ENCODE measurements at places on chromosomes 11 and 22. TPM values are rescaled to one million over a fixed set of nuclear protein-coding genes. Genes with fewer than 3 reads are reported as not detected.

DNA sequence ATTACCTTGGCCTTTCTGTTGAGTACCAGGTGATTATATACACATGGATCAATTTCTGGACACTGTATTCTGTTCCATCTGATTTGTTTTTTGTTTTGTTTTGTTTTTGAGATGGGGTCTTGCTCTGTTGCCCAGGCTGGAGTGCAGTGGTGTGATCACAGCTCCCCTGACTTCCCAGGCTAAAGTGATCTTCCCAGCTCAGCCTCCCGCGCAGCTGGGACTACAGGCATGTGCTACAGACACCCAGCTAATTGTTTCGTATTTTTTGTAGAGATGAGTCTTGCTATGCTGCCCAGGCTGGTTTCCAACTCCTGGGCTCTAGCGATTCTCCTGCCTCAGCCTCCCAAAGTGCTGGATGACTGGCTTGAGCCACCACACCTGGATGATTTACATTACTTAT lies 19.0 kb downstream of the TCIRG1 start:
- no peak for DNase-seq

GRCh38 chr11:20053572-20053971 lies 106.7 kb downstream of the DBX1 start:
- DNase-seq: no peak

DNA sequence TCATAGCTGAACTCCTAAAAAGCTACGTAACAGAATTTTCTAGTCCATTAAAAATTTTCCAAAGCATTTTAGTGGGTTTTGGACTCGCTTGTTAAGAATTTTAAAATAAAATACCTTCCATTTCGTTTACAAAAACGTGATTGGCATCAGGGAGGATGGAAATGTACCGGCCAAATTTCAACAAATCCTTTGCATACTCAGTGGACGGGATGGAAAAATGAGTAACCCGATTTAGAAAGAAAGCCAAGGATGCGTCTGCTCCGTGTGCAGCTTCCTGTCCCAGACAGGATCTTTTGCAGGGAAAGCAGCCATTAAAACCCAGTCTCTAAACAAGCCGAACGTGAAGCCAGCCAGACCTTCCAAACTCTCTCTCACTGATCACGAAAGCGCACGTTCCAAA lies 15.6 kb downstream of the TMEM184B start:
- no peak for DNase-seq

Gene NAALAD2
- 3.7 TPM for total RNA-seq

Gene GRAP2
- total RNA-seq: 0.64 TPM
